ENCODE measurements at places on chromosomes 5 and 9.

DNA sequence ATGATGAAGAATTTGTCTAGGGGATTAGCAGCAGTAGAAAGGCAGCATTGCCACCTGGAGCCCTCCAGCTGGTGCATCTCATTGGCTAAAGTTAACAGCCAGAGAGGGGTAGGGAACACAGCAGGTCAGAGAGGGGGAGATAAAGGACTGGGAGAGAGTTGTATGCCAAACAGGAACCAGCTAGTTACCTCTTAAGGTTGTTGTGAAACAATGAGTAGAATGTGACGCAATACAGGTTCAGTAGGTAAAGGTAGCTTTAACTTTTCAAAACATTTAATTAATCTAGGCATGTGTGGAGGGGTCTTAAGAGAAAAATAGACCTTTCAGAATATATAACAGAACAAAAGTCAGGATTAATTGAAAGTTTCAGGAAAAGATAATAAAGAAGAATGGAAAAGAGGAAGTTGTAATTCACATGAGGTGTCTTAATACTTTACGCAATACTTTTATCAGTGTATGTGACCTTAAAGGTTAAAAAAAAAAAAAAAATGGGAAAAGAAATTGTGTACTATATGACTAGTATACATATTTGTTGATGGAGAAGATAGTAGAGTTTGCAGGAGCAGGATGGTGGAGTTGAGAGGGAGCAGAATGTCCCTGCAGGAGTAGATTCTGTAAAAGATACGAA is 14.3 kb downstream of the FBXO38 start:
- DNase-seq: no peak

DNA sequence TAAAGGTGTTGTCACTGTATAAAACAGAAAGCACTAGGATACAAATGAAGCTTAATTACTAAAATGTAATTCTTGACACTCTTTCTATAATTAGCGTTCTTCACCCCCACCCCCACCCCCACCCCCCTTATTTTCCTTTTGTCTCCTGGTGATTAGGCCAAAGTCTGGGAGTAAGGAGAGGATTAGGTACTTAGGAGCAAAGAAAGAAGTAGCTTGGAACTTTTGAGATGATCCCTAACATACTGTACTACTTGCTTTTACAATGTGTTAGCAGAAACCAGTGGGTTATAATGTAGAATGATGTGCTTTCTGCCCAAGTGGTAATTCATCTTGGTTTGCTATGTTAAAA is 43.8 kb downstream of the NDFIP1 start:
- DNase-seq: no peak

DNA sequence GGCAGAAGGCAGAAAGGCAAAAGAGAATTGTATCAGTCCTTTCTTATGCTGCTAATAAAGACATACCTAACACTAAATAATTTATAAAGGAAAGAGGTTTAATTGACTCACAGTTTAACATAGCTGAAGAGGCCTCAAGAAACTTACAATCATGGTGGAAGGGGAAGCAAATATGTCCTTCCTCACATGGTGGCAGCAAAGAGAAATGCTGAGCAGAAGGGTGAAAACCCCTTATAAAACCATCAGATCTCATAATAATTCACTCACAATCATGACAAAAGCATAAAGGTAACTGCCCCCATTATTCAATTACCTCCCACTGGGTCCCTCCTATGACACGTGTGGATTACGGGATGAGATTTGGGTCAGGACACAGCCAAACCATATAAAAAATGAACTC is 312.5 kb upstream of the PTGER4 start:
- DNase-seq: peak; percentile 17

- DNase-seq: no peak
These were observed 123.4 kb downstream of the ESM1 start for GRCh38 chr5:54862036-54862435.

DNA sequence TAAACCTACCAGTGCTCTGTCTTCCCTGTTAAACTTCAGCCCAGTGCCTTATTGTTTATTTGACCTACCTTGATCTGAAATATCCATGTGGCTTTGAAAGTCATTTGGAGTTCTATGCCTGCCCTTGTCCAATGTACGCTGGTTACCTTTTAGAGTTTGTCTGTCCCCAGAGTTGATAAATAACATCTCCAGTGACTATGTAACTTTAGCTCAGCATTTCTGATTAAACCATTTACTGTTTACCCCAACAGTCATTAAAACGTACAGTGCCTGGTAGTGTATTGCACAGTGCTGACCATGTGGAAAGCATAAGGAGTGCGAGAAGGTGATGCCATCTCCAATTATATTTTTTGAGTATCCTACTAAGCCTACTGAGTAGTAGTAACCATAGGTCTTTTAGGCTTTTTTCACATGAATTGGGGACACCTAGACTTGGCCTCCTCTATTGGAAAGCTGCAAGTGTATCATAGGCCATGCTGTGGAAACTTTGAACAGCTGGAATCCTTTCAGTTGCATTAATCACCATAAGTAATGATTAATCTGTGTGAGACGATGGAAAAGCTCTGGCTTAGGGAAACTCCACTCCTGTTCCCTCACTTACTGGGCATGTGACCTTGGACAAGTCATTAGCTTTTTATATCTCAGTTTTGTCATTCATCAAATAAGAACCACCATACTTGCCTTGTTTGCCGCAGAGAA is 93.5 kb downstream of the MAST4 start:
- DNase-seq: no peak

DNA sequence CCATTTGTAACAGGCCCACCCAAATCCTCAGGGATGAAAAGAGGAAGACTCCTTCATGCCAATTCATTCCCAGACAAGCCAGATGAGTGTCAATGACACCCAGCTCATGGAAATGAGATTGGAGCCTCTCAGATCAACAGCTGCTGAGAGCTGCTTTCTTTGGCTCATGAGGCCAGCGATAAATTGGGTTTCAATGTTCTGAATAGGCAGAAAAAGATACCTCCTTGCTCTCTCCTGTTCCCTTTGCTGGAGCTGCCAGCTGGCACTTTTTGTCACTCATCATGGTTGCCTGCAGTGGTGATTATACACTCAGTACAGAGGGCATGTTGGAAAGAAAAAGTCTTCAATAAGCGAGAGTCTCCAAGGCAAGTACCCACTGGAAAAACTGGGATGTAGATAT is 47.1 kb downstream of the SH3RF2 start:
- DNase-seq: no peak

- no peak for DNase-seq
These were observed 232.9 kb upstream of the NR4A3 start for GRCh38 chr9:99588747-99589146.

- DNase-seq: no peak
These were observed 8.9 kb upstream of the SH3TC2 start for GRCh38 chr5:149071756-149072155.

DNA sequence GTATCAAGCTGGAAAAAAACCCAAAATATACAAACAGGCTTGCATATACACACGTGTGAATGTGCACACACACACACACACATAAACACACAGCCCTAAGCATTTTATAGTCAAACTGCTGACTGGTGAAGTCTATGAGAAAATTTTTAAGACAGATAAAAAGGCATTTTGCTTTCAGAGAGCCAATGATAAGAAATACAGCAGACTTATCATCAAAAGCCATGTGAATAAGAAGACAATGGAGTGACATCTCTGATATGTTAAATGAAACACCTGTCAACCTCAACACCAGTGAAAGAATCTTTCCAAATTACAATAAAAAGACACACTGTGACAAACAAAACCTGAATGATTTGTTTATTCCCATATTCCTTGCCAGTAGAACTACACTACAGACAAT is 233.3 kb downstream of the CDH9 start:
- DNase-seq: no peak

- peak; percentile 54 for DNase-seq
These were observed 5.2 kb downstream of the KLF9 start for GRCh38 chr9:70409280-70409679.

GRCh38 chr9:86642721-86643120 is 288.5 kb upstream of the TUT7 start:
- DNase-seq: no peak

DNA sequence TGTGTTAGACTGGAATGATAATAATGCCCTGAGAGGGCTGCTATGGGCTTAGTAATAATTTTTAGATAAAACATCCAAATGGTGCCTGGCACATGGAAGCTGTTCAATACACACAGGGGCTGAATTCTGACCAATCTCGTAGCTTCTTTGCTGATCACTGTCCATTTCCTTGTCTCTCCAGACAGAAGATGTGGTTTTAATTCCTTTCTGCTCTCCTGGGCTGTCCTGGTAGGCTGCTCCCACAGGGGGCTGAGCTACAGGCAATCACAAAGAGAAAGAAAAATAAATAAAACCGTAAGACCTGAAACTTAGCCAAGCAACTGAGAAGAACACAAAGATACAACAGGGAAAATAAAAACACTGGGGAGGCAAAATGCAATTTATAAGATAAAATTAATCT is 136.5 kb downstream of the CDK5RAP2 start:
- peak; percentile 87 for DNase-seq

DNA sequence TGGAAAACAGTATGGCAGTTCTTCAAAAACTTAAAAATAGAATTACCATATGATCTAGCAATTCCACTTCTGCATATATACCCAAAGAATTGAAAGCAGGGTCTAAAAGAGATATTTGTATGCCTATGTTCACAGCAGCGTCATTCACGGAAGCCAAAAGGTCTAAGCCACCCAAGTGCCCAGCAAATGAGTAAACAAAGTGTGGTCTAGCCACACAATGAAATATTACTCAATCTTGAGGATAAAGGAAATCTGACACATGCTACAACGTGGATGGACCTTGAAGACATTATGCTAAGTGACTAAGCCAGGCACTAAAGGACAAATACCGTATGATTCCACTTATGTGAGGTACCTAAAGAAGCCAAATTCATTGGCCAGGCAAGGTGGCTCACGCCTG is 11.1 kb upstream of the MED27 start:
- DNase-seq: peak; percentile 90

DNA sequence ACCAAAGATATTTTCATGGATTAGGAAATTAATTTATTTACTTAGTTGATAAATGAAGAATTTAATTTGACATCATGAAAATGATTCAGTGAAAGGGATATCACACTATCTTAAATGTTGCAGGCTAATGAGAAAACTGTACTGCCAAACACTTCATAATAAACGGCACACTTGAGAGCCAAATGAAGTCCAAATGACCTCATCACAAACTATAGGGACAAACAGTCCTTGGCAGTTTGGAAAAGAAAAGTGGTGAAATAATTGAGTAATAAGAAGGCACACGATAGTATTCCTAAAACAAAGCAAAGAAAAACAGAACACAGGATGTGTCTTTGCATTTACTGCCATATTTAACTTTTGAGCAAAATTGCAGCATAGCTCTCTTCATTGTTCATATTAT is 116.9 kb upstream of the TLR4 start:
- no peak for DNase-seq

GRCh38 chr9:104927216-104927911 is 591 bp downstream of the ABCA1 start:
- DNase-seq: peak; percentile 51

DNA sequence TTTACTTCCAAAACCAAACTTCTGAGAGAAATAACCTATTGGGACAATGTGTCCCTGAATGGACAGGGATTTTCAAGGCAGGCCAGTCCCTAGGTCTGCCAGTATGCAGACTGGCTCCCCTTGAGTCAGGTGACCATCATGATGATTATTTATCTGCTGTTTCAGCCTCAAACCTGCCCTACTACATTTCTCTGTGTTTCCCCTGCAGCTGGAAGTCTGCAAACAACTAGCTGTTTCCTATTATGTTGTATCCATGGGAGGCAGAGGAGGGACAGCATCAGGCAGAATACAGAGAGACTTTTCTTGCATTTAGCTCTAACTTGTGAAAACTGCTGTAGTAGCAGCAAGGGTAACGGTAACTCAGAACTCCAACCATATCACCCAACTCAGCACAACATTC is 36.2 kb upstream of the IFNK start:
- DNase-seq: no peak

DNA sequence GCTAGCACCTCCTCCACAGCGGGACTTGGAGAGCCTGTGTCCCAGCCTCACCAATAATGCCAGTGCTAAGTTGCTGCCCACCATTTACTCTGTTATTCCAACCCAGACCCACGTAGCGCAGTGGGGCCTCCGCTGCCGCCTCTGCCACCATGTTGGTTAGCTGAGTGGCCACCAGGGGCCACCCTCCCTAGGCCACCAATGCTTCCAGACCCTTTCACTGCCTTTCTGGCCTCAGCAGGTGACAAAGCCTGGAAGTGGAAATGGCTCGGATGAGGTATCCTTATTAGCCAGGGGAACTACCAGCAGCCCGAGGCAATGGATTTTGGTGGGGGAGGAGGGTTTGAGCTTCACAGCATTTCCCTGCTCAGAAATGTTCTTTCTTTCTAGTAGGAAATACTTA is 110.1 kb downstream of the OSTF1 start:
- no peak for DNase-seq

Measured in fibroblast of mammary gland (primary cell).